ENCODE measurements at places on chromosomes 3 and 15. TPM values are rescaled to one million over a fixed set of nuclear protein-coding genes. Genes with fewer than 3 reads are reported as not detected.

GOLGA6L9 gene
- 0.99 TPM for total RNA-seq

DNA sequence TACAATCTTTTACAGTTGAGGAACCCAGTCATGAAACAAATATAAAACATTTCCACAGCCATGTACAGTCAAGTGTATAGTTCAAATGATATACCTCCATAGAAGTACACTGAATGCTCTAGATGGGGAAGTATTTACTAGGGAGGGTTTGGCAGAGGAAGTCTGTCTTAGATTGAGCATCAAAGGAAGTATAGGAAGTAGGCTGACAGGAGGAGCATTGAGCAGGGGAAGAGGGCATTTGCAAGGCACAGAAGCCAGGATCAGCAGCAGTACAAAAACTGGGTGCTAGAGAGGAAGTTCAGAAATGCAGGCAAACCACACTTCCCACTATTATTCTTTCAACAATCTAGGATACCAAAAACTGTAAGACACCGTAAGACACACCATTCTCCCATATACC is 122.6 kb downstream of the ANO10 start:
- no peak for DNase-seq

SLC9C1 gene
- total RNA-seq: 1.3 TPM

GRCh38 chr15:90691982-90692773 is 25.0 kb upstream of the BLM start:
- no peak for DNase-seq

- DNase-seq: no peak
These were observed 101.1 kb downstream of the LRIG1 start for GRCh38 chr3:66399529-66400232.

MYEF2 gene
- total RNA-seq: 11.9 TPM

ECE2 gene
- not detected for total RNA-seq

ABI3BP gene
- total RNA-seq: 23.6 TPM
